ENCODE measurements at places on chromosomes 2 and 18.
A peak's percentile ranks its signal among the peaks of the same experiment; 100 is the strongest.

DNA sequence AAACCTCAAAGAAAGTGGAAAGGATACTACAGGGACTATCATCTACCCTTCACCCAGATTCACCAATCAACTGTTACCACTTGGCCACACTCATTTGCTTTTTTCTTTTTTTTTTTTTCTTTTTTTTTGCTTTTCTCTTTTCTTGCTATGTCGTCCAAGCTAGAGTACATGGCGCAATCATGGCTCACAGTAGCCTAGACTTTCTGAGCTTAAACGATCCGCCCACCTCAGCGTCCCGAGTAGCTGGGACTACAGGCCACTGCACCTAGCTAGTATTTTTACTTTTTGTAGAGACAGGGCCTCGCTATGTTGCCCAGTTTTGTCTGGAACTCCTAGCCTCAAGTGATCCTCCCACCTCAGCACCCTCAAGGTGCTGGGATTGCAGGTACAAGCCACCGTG lies 24.0 kb downstream of the BIN1 start:
- DNase-seq: no peak

- DNase-seq: no peak
Measured at GRCh38 chr18:76456018-76456750, 38.9 kb downstream of the ZNF516 start.

- DNase-seq: no peak
Measured at GRCh38 chr2:150567771-150568301, 80.4 kb upstream of the RND3 start.

DNA sequence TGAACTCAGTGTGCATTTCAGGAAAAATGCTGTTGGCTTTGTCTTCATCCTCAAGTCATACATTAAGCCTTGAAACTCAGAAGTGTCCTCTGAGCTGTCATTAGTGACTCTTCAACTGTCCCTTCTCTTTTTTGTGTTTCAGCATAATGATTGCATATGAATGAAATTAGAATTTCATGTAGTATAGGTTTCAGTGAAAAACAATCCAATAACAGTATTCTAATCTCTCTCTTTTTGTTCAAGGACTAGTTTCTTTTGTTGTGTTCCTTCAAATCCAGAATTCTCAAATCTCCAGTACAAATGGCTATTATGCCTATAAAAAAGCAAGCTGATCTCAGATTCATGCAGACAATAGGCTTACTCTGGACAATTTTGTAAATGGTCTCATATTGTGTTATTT lies 133.5 kb downstream of the QPCT start:
- no peak for DNase-seq

DNA sequence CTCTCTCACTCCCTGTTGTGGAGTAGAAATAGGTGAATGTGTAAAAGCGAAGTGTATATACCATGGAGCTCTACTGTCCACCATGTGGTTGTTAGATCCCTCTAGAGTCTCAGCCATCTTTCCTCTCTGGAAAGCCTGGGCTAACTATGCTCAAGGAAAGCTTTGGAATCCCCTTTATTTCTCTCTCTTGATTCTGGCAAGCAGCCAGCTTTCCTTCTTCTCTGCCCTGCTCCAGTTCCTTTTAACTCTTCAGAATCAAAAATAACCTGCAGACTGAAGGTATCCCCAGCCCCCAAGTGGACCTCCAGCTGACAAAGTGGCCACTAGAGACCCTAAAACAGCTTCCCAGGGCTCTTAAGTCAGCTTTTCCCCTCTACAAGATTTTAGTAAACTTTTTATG lies 381.9 kb downstream of the PLCL1 start:
- no peak for DNase-seq

DNA sequence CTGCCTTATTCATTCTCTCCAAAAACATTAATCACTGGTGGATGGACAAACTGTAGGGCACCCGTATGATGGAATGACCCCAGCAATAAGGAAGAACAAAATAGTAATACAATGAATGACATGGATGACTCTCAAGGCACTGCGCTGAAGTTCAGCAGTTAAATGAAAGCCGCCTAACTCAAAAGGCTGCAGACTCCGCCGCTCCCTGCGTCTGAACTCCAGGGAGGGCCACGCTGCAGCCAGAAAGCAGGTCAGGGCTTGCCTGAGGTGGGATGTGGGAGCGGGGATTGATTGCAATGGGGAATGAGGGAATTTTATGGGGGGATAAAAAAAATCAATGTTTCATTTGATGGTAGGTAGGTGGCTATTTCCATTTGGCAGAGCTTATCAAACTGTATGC lies 86.5 kb upstream of the LAPTM4A start:
- DNase-seq: no peak

- DNase-seq: no peak
Measured at GRCh38 chr2:153509133-153509532, 30.6 kb upstream of the RPRM start.

DNA sequence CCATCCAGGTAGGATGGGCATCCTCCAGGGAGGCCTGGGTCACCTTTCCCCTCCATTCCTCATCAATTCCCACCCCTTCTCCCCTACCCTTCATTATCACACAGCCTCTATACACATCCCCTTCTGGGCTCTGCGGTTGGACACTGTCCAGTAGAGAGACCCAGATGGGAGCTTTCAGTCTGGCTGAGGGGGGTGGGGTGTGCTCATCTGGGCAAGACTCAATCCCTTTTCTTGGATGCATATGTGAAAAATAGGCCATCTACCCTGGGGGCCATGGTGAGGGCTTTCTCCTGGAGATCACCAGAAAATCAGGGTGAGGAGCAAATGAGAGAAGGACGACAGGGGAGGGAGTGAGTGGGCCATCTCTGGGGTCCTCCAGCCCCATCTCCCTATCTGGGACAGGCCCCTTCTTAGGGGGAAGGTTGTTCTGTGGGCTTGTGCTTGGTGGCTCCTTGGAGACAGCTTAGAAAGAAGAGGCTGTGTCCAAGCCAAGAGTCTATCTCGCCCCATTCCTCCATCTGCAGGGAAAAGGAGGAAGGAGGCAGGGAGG lies 160.1 kb downstream of the DYSF start:
- DNase-seq: no peak

- DNase-seq: no peak
Measured at GRCh38 chr18:78789850-78790249, 189.8 kb upstream of the SALL3 start.

- DNase-seq: no peak
Measured at GRCh38 chr2:215843579-215843978, 169.8 kb downstream of the MREG start.

GRCh38 chr18:5746844-5747243 lies 148.5 kb downstream of the TMEM200C start:
- DNase-seq: no peak

GRCh38 chr2:58497168-58497567 lies 256.0 kb upstream of the FANCL start:
- no peak for DNase-seq

GRCh38 chr2:225667445-225667844 lies 267.9 kb downstream of the NYAP2 start:
- no peak for DNase-seq

DNA sequence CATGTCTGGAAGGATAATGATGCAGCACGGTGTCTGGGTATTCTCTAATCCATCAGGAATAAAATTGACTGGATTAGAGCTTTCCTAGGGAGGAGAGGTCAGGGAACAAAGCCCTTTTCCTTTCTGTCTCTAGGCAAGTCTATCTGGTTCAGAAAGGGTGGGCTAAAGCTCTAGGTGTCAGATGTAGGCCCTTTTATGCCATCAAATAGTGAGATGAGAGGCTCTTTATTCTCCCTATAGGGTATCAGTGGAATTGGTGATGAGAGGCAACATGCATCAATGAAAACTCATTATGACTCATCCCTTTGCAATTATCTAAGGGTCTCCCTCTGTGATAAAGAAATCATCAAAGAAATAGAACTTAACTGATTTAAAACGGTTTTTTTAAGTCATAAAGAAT lies 328.0 kb upstream of the CRIM1 start:
- no peak for DNase-seq

GRCh38 chr2:15625344-15626036 lies 33.8 kb downstream of the DDX1 start:
- DNase-seq: no peak

GRCh38 chr2:238742066-238742465 lies 105.8 kb upstream of the TWIST2 start:
- DNase-seq: no peak

DNA sequence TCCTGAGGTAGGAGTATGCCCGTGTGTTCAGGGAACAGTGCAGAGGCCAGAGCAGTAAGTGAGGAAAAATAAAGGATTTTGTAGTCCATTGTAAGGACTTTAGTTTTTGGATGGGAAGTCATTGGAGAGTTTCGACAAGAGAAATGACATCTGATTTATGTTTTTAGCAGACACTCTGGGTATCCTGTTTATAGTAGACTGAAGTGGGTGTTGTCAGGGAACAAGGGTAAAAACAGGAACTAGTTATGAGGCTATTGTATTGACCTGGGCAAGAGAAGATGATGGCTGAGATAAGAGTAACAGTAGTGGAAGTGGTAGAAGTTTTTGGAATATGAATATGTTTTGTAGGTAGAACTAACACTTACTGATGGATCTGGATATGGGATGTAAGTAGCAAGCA lies 59.8 kb downstream of the GTF2A1L start:
- DNase-seq: no peak

DNA sequence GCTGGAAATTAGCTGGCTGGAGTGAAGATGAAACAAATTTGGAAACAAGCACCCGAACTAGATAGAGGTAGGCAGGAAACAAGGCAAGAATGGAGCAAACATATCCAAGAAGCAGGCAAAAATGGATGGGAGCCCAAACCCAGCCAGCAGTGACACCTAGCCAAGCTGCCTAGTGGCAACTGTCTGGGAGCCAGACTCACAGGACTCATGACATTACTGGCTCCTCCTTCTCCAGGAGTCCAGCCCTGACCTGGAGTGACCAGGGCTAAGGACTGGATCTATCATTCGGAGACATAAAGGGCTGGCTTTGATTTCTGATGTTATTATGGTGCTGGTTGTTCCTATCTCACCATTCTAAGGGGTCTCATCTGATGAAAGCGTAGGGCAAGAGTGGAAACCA lies 21.3 kb upstream of the ALK start:
- DNase-seq: no peak

GRCh38 chr2:179455824-179456223 lies 191.2 kb upstream of the SESTD1 start:
- no peak for DNase-seq

DNA sequence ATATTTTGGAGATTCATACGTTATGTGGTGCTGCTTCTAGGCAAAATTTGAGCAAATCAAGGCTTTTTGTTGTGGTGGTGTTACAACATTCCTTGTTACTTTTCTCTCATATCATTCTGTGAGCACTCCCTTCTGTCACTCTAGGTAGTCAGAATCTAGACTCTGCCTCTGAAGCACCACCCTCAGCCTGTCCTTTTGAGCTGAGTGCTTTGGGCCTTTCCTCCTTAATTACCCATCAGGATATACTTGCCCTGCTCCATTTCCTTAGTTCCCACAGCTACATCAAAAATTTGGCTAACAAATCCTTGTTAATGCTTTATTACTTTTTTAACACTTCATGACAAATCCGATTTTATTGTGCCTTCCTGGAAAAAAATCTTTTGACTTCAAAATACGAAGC lies 289.6 kb downstream of the CALCRL start:
- no peak for DNase-seq

DNA sequence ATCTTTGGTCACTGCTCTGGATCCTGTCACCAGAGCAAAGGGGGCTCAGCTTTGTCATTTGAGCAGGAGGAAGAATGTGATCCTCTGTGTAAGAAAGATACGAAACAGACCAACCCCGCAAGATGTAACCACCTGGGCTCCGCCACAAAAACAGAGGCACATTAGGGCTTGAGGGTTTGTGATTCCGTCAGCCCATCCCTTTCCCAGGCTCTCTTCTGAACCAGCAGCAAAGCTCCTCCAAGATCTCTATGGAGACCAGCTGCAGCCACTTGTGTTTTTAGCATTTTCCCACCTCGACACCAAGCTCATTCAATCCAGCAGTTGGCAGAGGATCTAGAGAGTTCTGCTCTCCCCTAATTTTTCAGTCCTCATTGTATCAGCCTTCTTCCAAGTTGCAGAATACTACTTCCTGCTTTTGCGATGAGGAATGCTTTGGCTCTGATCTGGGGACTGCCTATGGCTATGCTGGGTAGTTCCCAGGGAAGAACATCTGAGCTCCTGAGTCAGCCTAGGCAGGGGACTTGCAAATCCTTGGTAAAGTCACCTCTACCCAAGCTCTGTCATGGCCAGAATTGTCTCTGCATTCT lies 139.6 kb upstream of the RAB12 start:
- no peak for DNase-seq

DNA sequence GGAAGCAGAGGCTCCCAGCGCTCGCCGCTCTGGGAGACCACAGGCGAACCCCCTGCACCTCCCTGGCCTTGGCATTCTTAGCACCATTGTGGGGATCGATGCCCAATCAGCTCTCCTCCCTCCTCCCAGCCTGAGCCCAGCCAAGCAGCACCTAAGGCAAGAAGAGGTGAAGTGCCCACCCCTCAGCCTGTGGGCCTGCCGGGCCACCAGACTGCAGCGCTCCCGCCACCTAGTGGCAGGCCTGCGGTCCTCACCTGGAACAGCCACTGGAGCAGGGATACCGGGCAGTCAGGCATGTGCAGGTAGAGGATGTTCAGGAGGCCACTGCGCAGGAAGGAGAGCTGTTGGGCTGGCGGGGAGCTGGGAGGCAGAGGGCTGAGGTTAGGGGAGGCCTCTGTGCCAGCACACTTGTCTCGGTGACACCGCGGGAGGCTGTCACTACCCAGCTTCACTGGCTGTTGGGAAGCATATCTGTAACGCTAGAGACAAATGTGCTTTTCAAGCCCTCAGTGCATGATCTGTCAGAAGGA lies 35.2 kb downstream of the FAM178B start:
- peak; percentile 63 for DNase-seq

DNA sequence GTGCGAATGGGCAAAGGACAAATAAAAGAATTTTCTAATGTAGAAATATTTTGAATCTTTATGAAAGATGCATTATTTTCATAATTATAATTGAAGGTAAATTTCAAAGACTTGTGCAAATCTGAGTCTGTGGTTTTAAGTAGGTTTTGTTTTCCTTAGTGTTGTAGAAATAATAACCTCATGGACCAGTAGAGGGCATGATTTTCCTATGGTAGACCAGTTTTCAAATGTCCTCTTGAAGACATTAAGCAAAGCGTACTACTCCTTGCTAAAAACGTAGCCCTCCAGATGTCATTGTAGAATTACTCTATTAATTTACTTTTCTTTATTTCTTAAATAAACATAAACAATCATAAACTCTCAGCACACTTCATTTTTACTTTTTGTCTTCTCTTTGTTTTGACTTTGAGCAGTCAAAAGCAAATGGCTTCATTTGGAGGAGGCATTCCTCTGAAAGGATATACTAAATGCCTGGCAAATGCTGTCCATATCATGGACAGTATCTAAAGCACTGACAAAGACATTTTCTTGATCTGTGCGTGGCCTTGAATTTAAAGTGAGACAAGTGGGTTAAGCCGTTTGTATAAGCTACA lies 85.8 kb upstream of the FAM237A start:
- no peak for DNase-seq

DNA sequence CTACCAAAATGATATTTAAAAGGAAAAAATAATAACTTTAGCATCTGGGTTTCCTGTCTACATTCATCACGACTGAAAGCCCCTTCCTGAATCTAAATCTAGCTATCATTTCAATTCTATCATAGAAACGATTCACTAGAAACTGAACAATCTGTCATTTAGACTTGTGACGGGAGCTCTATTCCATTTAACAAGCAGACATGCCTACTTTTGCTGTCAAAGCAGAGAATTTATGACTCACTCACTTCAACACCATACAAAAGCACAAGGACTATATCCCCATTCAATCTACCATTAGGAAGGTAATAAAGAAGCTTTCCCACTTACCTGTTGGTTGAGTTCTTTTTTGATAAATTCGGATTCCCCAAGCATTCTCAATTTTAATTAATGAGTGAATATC lies 1072.3 kb downstream of the LRP1B start:
- no peak for DNase-seq

Measured in T-helper 9 cell (primary cell).